ENCODE measurements at places on chromosomes 2 and 18. TPM values are rescaled to one million over a fixed set of nuclear protein-coding genes. Genes with fewer than 3 reads are reported as not detected.

- H3K4me3 ChIP-seq = no peak overlapping the region
- DNase-seq = no peak
- H3K27ac ChIP-seq = no peak overlapping the region
- H3K36me3 ChIP-seq = no peaks in the 10 kb centered on the region
- H3K4me1 ChIP-seq = peaks cover 9% of the 10 kb centered on the region
Measured at GRCh38 chr2:113007250-113007649, 2.0 kb downstream of the IL36A start.

DNA sequence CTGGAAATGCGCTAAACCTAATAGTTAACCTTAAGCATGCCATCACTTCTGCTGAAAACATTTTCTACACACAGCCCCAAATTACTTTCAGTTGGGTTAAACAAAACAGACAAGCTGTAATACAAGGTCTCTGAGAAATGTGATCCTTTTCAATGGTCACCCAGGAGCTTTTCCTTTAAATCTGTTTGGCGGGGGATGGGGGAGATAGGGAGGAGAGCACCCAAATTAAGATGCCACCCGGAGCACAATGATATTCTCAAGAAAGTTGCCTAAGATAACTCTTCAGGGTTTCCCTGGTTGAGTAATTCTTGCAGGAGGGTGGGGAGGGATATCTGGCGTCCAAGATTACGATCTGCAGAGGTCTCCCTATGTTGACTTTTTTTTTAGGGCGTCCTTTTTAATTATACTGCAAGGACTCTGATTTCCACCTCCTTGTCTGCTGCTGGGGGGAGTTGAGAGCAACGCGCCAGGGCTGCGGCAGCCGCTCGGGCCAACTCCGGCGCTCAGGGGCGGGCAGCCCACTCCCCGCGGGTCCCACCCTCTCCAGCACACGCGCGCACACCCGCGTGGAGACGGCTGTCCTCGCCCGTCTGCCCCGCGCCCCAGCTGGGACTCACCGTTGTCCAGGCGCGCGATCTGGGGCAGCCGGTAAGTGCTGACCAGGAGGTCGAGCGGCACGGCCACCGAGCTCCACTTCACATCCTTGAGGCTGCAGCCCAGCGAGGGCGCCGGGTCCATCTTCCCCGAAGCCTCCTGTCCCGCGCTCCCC is 807 bp downstream of the GAREM1 start:
- H3K27me3 ChIP-seq = peaks cover 60% of the 10 kb centered on the region
- no peaks in the 10 kb centered on the region for H3K36me3 ChIP-seq
- peaks cover 11% of the 10 kb centered on the region for H3K4me1 ChIP-seq
- DNase-seq = no peak

GRCh38 chr2:200968735-200969134 is 5.3 kb upstream of the ORC2 start:
- no peak overlapping the region for H3K4me3 ChIP-seq
- peaks cover 11% of the 10 kb centered on the region for H3K36me3 ChIP-seq
- peak overlapping the region; percentile 14 for H3K27ac ChIP-seq
- no peak for DNase-seq

- peaks cover 28% of the 10 kb centered on the region for H3K4me1 ChIP-seq
- DNase-seq = no peak
- H3K27me3 ChIP-seq = peaks cover 16% of the 10 kb centered on the region
Measured at GRCh38 chr2:64837925-64838641, 151.1 kb upstream of the SLC1A4 start.

- no peak overlapping the region for H3K27ac ChIP-seq
- H3K4me3 ChIP-seq = no peak overlapping the region
- no peaks in the 10 kb centered on the region for H3K27me3 ChIP-seq
- no peaks in the 10 kb centered on the region for H3K36me3 ChIP-seq
- DNase-seq = no peak
Measured at GRCh38 chr2:59770651-59771050, 782.8 kb downstream of the BCL11A start.

- H3K36me3 ChIP-seq = peaks cover 18% of the 10 kb centered on the region
- DNase-seq = no peak
- H3K27ac ChIP-seq = no peak overlapping the region
- no peak overlapping the region for H3K4me3 ChIP-seq
- H3K27me3 ChIP-seq = no peaks in the 10 kb centered on the region
- H3K4me1 ChIP-seq = no peaks in the 10 kb centered on the region
Measured at GRCh38 chr2:58137221-58137620, 90.6 kb downstream of the VRK2 start.

GRCh38 chr2:109295781-109296117 is 166.7 kb downstream of the SH3RF3 start:
- H3K4me1 ChIP-seq = peaks cover 12% of the 10 kb centered on the region
- no peak overlapping the region for H3K27ac ChIP-seq
- H3K4me3 ChIP-seq = no peak overlapping the region
- no peaks in the 10 kb centered on the region for H3K27me3 ChIP-seq

DNA sequence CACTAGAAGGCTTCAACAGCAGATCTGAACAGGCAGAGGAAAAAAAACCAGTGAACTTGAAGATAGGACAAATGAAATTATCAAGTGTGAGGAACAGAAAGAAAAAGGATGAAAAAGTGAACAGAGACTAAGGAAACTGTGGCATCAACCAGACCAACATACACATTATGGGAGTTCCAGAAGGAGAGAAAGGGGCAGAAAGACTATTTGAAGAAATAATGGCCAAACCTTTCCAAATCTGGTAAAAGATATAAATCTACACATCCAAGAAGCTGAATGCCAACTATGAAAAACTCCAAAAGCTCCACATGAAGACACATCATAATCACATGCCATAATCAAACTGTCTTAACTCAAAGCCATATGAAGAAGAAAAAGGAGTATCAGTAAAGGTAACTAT is 79.8 kb downstream of the ROCK1 start:
- no peak for DNase-seq
- no peak overlapping the region for H3K27ac ChIP-seq
- H3K36me3 ChIP-seq = peaks cover 55% of the 10 kb centered on the region
- H3K4me1 ChIP-seq = no peaks in the 10 kb centered on the region
- H3K4me3 ChIP-seq = no peak overlapping the region
- H3K27me3 ChIP-seq = no peaks in the 10 kb centered on the region

Gene TEKT4
- not detected for total RNA-seq

Gene TSHZ1
- total RNA-seq = 16.8 TPM

Gene TCF4
- 0.21 TPM for total RNA-seq
